GM12865 (cell line): ENCODE measurements at places on chromosomes 2 and 18.

GRCh38 chr2:218344090-218344754 is 12.4 kb upstream of the CATIP start:
- no peak for DNase-seq

DNA sequence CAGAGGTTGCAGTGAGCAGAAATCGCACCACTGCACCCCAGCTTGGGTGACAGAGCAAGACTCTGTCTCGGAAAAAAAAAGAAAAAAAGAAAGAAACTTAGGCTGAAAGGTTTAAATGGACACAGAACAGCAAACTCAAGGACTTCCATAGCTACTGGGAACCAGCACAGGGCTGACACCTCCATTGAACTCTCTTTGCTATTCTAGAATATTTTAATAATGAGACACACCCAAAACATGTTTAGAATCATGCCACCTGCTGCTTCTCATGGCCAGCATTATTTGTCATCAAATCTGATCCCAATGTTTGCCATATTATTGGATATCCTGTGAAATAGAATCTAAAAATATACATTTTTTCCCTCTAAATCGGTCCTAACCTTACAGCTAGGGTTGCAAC is 42.7 kb upstream of the LTBP1 start:
- no peak for DNase-seq

DNA sequence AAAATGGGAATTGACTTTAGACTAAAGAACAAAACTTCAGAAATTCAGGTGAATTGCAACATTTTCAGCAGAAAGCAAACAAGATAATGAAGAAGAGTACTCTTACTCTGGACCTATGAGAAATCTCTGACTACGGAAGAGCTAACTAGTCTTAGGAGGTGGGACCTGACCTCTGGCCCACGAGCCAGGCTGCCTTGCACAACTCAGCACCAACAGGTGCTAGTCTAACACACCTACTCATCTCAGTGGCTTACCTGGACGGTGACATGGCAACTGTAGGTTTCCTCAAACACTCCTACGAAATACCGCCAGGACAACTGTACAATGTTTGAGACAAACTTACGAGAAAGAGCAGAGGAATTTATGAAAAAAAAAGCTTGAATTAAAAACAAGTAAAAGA is 3.1 kb upstream of the DSC3 start:
- no peak for DNase-seq

GRCh38 chr2:11698009-11698922 is 28.3 kb upstream of the NTSR2 start:
- DNase-seq = no peak

DNA sequence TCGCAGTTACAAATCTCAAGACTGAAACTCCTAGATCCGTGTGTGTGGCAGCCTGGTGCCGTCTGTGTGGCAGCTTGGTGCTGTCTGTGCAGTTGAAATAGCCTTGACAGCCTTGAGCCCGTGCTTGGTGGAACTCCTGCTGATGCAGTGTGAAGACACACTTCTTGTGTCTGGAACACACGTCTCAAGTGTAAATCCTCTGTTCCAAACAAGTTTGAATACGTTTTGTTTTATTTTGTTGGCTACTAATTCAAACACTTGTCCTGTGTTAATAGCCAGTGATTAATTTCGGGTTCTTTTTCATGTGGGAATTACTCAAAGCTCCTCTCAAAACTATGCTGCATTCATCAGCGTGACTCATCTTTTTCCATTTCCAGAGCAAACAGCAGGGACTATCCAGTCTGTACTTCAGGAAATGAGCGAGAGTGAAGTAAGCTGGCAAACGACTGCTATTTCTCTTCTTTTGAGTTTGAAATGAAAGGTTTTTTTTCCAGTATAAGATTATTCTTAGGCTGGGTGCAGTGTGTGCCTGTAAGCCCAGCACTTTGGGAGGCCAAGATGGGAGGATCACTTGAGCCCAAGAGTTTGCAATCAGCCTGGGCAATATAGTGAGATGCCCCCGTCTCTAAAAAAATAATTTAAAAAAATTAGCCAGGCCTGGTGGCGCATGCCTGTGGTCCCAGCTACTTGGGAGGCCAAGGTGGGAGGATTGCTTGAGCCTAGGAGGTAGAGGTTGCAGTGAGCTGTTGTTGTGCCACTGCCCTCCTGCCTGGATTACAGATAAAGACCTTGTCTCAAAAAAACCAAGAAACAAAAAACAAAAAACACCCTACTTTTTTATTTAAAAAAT is 152.9 kb downstream of the SPP2 start:
- DNase-seq = no peak

- no peak for DNase-seq
Measured at GRCh38 chr2:213411582-213412289, 127.5 kb downstream of the SPAG16 start.

GRCh38 chr2:148524519-148524919 is 120.0 kb upstream of the EPC2 start:
- peak; percentile 31 for DNase-seq

DNA sequence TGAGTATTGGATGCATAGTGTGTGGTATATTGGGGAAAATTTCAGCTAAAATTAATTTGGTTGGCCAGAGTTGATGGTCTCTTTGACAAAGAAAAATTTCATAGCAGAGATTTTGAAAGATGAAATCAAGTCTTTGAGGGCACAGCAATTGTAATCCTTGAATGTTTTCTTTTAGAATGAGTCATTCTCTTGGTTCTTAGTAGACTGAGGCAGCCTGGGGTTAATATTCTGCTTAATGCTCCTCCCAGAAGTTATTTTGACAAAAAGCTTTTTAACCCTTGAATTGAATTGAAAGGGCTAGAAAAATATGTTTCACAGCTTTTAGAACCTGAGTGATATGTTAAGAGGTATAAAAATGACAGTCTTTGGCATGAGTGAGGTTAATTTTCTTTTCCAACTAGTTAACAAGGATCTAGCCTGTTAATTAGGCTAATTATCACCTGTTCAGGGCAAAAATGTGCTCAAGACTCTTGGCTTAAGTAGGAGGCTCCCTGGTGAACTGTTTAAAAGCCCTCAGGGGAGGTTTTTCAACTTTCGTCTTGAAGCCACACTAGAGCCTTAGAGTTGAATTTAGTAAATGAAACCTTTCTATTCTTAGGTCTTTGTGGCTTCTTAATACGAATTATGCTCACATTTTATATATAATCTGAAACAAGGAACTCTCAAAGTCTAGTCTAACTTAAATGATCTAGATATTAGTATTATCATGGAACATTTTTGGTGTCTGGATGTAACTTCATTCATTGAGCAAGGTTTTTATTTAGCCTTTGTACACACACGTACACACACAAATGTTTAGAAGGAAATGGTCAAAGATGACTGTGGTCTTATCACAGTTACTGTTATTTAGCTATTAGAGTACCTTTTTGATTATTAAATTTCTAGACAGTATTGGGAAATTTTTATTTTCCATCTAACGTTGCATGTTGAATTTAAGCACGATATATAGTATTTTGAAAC is 272.5 kb downstream of the ZNF407 start:
- DNase-seq = peak; percentile 76

DNA sequence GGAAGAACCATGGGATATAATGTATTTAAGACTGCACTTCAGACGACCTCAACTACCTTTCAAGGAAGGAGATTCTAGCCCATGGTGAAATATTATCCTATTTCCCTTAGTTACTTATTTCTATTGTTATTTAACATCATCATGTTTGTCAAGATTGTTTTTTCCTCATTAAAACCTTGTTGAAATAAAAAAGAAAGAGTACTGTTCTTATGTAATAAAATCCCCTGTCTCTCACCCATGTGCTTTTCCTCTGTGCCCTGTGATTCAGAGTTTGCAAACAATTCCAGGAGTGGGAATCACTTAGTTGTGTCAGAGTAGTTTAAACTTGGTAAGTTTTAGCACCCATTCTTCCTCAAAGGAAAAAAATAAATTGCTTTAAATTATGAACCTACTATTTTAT is 43.6 kb downstream of the ERBB4 start:
- DNase-seq = no peak

DNA sequence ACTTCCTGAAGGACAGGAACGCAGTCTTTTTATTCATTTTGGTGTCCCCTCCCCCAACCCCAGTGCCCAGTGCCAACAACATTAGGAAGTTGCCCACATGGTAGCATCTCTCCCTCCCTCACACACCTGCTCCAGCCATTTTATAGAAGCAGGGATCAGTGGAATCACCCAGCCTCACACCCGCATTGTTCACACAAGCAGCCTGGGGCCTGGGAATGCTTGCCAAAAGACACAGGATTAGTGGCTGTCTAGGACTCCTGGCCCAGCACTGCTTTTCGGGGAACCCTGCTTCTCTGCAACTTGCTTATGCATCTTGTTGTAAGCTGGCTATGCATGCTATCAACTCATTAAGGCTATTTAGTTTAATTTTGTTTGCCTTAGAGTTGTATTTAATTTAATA is 17.9 kb downstream of the TMEM37 start:
- DNase-seq = no peak

GRCh38 chr2:16626997-16627605 is 38.5 kb downstream of the CYRIA start:
- no peak for DNase-seq

- DNase-seq = no peak
Measured at GRCh38 chr18:44733069-44733753, 52.5 kb downstream of the SETBP1 start.

GRCh38 chr2:19835781-19836281 is 66.0 kb downstream of the TTC32 start:
- no peak for DNase-seq

DNA sequence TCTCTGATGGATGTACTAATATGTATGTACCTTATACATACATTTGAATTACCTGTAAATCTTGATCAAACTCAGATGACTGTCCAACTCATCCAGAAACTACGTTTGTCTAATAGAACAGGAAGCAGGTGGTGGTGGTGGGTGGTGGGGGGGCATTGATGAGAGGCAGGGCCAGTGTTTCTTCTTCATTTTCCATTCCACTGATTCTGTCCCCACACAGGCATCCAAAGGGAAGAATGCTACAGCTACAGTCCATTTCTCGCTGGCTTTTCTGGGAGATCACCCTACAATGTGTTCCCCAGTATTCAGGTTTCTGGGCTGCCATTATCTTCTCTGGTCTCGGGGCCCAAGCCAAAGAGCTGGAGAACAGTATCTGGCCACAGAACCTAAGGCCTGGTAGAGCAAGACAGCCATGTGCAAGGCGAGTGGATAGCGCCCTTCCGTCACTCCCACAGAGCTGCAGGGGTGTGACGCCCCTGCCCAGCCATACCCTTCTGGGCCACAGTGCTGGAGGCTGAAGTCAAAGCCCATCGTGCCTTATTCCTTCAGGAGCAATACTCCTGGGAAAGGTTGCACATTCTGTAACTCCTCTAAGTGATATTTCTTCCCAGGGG is 54.5 kb downstream of the BCL11A start:
- peak; percentile 18 for DNase-seq

DNA sequence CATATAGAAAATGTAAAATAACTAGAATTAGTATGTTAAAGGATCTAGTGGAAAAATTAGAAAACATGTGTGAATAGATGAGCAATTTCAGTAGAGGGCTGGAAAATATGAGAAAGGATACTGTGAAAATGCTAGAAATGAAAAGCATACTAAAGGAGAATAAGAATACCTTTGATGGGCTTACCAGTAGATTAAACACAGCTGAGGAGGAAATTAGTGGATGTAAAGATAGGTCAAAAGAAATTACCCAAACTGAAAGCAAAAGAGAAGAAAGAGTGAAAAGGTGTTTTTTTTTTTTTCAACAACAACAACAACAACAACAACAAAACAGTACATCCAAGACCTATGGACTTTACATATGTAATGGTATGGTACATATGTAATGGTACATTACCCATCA is 41.0 kb upstream of the CTIF start:
- no peak for DNase-seq

DNA sequence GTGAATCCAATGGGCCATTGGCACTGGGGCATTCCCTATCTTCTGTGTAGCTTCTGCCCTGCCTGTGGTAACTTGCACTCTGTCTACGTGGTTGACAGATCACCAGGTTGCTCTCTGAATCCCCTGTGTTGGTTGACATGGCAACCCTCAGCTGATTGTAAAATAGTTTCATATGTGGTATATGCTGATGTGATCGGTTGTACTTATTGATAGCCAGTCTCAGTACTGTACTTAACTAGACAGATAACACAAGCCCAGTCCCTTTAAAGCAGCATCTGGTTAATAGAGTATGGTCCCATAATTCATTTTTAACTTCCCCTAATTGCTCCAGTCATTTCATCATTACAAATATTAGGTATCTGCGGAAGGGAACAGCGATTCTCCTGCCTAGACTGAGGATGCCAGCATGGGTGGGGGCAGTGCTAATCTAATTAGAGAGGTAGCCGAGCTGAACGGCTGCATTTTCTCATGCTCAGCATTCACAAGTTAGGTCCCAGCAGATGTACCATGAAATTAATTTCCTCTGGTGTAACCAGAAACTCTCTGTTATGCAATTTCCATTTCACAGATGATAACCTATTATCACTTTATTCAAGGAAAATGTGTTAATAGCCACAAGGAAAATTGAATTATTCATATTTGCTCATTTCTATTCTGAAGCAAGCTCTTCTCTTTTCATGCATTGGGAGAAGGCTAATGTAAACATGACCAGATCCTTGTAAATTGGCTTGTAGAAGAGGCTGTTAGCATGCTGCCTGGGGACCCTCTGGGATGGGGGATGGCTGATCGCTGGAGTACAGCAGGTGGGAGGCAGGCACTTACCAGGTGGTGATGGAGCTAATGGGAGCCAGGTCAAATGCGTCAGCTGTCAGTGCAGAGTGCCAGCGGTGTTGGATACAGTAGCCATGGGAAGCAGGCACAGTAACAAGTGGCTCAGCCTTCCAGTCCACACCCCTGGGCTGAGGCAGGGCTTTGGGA is 608.3 kb downstream of the GALR1 start:
- DNase-seq = no peak

DNA sequence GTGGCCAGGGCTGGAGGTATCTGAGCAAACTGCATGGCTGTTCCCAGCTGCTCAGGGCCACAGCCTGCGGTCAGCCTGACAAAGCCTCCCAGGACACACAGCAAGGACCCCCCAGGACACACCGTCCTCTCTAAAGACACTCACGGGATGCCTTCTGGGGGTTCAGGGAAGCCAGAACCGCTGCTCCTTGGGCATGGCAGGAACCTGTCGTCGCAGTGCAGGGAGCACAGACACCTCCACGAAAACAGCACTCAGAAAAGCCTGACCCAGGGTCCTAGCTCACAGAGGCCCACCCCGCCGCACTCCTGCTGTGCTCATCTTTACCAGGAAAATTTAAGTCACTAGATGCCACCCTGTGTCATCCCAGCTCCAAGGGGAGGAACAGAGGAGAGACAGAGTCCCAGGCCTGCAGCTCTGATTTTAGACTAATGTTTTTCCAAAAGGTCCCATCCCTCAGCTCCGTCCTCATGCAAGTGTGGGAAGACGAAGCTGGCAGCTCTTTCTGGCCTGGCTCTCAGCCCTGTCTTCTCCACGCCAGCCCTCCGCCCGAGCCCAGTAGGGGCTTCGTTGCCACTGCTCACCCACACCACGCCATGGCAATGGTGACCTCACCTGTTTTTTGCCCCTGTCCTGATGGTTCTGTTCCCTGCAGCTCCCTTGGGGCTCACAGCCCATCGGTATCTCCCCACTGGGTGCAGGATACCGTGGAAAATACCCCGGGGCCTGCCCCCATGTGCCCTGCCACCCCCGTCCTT is 23.9 kb upstream of the SLC66A3 start:
- no peak for DNase-seq

GRCh38 chr2:201257381-201257955 is 2.9 kb upstream of the CASP8 start:
- DNase-seq = peak; percentile 73
